Thyroid gland (tissue), 4 donors: ENCODE measurements at places on chromosomes 4 and X. TPM values are rescaled to one million over a fixed set of nuclear protein-coding genes. Genes with fewer than 3 reads are reported as not detected.

DNA sequence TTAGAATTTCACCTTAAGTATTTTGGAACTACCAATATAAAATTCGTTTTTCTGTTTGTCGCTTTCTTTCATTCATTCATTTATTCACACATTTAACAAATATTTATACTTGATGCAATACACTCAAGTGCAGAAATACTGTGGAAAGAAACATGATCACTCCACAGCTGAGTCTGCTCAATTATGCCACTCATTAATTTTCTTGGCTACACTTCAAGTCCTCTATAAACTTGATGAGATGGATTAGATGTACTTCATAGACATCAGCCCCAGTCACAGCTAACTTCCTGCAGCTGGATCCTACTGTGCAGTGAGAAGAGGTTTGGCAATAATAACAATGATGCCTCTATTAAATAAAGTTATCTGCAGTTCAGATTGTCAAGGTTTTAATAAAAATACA lies 208.1 kb downstream of the PDGFC start:
- H3K4me3 ChIP-seq: no peak overlapping the region
- H3K4me1 ChIP-seq: peaks cover 14% of the 10 kb centered on the region
- H3K27me3 ChIP-seq: no peaks in the 10 kb centered on the region

YIPF7 gene
- not detected for total RNA-seq

GRCh38 chr4:168433571-168433970 lies 46.7 kb downstream of the DDX60L start:
- H3K36me3 ChIP-seq: peaks cover 5% of the 10 kb centered on the region
- no peak for DNase-seq
- no peak overlapping the region for H3K4me3 ChIP-seq
- no peaks in the 10 kb centered on the region for H3K4me1 ChIP-seq
- no peaks in the 10 kb centered on the region for H3K27me3 ChIP-seq
- no peak overlapping the region for H3K27ac ChIP-seq

DNA sequence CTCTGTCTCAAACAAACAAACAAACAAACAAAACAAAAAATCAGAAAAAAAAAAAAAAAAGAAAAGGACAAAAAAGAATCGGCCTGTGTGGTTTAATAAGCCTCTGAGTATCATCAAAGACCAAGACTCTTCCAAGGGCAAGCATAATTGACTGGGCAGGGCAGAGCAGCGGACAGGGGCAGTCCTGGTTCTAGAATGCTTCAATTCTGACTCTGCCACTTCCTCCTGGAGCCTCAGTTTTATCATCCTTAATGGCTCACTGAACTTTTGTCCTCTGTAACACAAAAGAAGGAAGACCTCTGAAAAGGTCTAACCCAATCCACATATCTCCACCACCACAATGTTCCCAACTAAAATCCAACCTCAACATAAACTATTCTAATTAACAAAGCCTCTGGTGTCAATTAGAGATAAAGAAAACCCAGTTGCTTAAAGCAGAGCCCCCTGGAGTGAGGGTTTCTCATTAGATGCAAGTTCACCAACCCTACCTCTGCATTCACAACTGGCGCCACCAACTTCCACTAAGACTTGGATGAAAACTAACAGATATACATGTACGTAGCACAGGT lies 51.7 kb downstream of the TBC1D9 start:
- no peaks in the 10 kb centered on the region for H3K36me3 ChIP-seq
- DNase-seq: no peak
- no peak overlapping the region for H3K27ac ChIP-seq

GRCh38 chr4:111631215-111631999 lies 513.8 kb upstream of the FAM241A start:
- no peak overlapping the region for H3K4me3 ChIP-seq
- H3K27me3 ChIP-seq: no peaks in the 10 kb centered on the region
- H3K27ac ChIP-seq: no peak overlapping the region
- no peaks in the 10 kb centered on the region for H3K36me3 ChIP-seq
- H3K4me1 ChIP-seq: no peaks in the 10 kb centered on the region
- no peak for DNase-seq

GRCh38 chrX:49184294-49185281 lies 1.6 kb downstream of the PRICKLE3 start:
- DNase-seq: peak; percentile 90
- H3K4me1 ChIP-seq: no peaks in the 10 kb centered on the region
- H3K27ac ChIP-seq: peak overlapping the region; percentile 58
- no peak overlapping the region for H3K4me3 ChIP-seq
- no peaks in the 10 kb centered on the region for H3K27me3 ChIP-seq
- no peaks in the 10 kb centered on the region for H3K36me3 ChIP-seq

NPY5R gene
- total RNA-seq: 0.54 TPM

DNA sequence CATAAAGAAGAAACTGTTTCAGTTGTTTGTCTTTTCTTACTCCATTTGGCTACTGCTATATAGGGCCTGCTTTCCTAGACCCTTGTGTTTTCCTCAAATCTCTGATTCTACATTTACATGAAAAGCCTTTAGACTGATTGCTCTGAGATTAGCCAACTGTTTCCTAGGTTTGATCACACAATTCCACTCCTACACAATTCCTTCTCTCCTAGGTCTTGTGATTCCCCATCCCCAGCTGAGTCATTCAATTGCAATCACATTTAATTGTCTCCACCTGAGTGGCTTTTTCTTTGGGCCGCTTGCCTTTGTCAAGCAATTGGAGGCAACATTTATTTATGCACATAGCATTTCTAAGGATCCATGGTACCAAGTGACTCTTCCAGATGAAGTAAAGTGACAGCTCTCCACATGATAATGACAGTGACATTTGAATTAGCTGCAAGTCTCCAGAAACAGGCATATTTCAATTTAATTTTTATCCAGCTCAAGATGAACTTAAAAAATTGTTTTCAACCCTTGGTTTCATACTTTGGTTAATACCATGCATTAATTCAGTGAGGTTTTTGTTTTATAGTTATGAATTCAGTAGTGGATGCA lies 35.8 kb downstream of the ATXN3L start:
- no peak for DNase-seq
- no peak overlapping the region for H3K4me3 ChIP-seq
- no peaks in the 10 kb centered on the region for H3K4me1 ChIP-seq
- H3K36me3 ChIP-seq: no peaks in the 10 kb centered on the region
- no peak overlapping the region for H3K27ac ChIP-seq

- no peak overlapping the region for H3K4me3 ChIP-seq
- DNase-seq: no peak
- H3K27ac ChIP-seq: no peak overlapping the region
- H3K4me1 ChIP-seq: peaks cover 7% of the 10 kb centered on the region
Observed at GRCh38 chr4:52575406-52575805, 83.7 kb downstream of the USP46 start.

GRCh38 chrX:134622813-134623185 lies 35.5 kb downstream of the PLAC1 start:
- H3K27ac ChIP-seq: peak overlapping the region; percentile 24
- H3K4me3 ChIP-seq: no peak overlapping the region
- H3K4me1 ChIP-seq: no peaks in the 10 kb centered on the region
- no peaks in the 10 kb centered on the region for H3K27me3 ChIP-seq

GRCh38 chr4:102792361-102792936 lies 31.7 kb upstream of the MANBA start:
- no peaks in the 10 kb centered on the region for H3K27me3 ChIP-seq
- no peak overlapping the region for H3K27ac ChIP-seq
- no peak overlapping the region for H3K4me3 ChIP-seq
- H3K4me1 ChIP-seq: no peaks in the 10 kb centered on the region

DNA sequence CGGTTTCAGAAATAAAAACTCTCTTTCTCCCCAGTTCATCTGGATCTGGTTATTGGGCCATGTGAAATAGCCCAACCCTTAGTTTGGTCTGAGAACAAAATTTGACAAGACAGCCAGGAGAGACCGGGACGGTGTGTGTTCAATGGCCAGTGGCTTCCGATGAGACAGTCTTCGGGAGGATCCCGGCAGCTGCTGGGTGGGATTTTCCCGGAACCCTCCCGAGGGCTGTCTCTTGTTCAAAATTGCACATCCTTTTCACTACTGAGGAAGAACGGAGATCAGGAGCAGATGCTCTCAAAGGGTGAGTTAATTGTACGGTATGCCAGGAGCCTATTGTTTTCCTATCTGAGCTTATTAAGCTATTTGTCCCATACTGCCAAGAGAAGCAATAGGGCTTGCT lies 166.5 kb downstream of the PRR32 start:
- no peaks in the 10 kb centered on the region for H3K27me3 ChIP-seq
- no peak overlapping the region for H3K27ac ChIP-seq
- no peak for DNase-seq
- no peaks in the 10 kb centered on the region for H3K36me3 ChIP-seq
- H3K4me3 ChIP-seq: no peak overlapping the region
- H3K4me1 ChIP-seq: no peaks in the 10 kb centered on the region

DNA sequence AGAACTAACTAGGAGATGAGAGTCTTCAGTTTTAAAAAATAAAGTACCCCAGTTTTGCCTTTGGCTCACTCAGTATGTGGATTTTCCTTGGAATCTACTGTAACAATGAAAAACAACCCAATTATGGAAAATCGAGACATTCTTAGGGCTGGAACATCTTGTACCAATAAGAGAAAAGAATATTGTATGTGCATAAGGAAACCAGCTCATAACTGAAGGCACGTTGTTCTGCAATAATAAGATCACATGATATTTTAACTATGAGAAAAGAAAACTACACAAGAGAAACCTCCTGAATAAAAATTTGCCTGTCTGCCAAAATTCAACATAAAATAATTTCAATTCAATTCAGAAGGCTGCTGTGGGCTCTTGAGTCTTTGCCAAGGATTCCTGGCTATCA lies 261.8 kb upstream of the EDNRA start:
- peaks cover 10% of the 10 kb centered on the region for H3K4me1 ChIP-seq
- no peaks in the 10 kb centered on the region for H3K27me3 ChIP-seq
- H3K36me3 ChIP-seq: no peaks in the 10 kb centered on the region
- H3K27ac ChIP-seq: no peak overlapping the region
- H3K4me3 ChIP-seq: no peak overlapping the region
- DNase-seq: peak; percentile 18

- no peak overlapping the region for H3K27ac ChIP-seq
- no peak overlapping the region for H3K4me3 ChIP-seq
- H3K36me3 ChIP-seq: no peaks in the 10 kb centered on the region
- no peaks in the 10 kb centered on the region for H3K4me1 ChIP-seq
Observed at GRCh38 chr4:188399834-188400233, 260.6 kb downstream of the TRIML1 start.

DMRTC1 gene
- total RNA-seq: not detected

NOX1 gene
- not detected for total RNA-seq

TSPAN7 gene
- 65.3 TPM for total RNA-seq

DNA sequence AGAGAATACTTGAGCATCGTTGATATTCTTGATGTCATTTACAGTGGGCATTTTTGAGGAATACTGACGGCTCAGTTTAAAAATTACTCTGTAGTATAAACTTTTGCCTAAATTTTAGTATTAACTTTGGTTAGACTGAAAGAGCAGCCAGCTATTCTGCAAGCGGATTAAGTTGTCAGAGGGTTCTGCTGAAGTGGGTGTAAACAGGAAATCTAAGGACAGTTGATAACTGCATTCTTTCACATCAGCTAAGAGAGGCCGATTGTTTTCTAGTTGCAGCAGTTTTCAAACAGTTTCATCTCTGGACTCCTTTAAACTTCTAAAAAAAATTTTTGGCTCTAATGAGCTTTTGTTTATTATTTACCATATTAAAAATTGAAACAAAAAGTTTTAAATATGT lies 149.6 kb downstream of the RAPGEF2 start:
- H3K27me3 ChIP-seq: no peaks in the 10 kb centered on the region
- H3K27ac ChIP-seq: no peak overlapping the region
- H3K36me3 ChIP-seq: no peaks in the 10 kb centered on the region

GRCh38 chr4:151454513-151454912 lies 45.5 kb downstream of the FHIP1A start:
- no peaks in the 10 kb centered on the region for H3K36me3 ChIP-seq
- no peak for DNase-seq
- H3K4me3 ChIP-seq: no peak overlapping the region
- no peak overlapping the region for H3K27ac ChIP-seq
